Karpas-422 (cell line): ENCODE measurements at places on chromosomes 6 and 20.

DNA sequence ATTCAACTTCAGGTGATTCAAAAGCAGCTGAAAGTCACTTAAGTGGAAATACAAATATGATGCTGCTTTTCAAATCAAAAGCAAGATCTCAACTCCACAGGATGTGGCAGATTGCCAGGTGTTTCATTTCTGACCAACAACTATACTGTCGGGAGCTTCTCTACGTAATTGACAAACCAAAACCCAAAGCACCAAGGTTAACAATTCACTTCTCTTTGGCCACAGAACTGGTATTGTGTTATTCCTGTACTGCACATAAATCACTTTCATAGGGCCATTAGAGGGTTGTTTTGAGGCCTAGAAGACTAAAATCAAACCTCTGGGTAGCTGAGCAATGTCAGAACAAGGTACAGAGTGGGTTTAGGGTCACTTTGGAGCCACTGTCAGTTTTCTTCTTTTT is 169.7 kb downstream of the HAO1 start:
- no peak for DNase-seq

DNA sequence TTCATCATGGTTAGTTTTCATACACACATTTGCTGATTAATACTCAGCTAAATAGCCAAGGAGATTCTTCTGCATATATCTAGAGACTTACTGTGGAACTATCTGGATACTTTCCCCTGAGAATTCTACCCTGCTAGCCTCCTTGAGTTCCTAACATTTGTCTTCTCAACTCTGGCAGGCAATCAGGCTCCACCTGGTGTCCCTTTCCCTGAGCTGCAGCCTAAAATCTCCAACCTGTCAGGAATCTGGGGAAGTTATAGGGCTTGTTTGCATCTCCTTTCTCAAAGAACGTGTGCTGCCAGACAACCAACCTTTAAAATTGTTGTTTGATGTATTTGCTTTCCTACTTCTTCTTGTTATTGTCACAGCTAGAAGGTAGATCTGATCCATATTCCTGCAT is 73.4 kb downstream of the FUT9 start:
- peak; percentile 42 for DNase-seq

- peak; percentile 84 for DNase-seq
Observed at GRCh38 chr6:3990692-3991491, 88.0 kb downstream of the FAM217A start.

DNA sequence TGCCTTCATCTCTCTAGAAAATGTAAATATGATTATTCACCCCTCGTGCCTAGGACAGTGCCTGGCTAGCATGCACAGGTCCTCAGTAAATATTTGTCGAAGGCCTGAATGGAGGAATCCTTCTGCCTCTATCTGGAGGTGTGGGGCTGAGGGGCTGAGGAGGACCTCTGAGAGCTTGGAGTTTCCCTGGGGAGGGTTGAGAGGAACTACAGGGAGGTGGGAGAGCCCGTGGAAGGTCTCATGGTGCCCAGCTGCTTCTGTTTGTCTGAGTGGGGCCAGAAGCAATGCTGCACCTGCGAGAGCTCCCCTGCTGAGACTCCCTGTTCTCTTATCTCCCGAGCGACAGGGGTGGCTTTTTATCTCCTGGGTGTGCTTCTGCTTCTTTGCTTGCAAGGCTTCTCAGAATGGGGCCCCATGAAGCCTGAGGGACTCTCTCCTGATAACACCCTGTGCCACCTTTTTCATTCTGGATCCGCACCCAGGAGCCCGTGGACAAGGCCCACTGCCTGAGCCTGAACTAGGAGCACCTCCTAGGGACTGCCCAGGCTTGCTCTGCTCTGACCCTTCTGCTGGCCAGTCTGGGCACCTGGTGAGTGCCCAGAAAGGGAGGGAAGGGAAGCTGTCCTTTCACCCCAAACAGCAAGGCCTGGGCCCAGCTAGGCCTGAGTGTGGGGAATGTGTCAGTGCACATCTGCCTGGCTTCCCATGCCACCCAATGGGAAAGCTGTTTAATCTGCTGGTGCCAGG is 2.4 kb downstream of the SLC29A1 start:
- no peak for DNase-seq

GRCh38 chr20:62021793-62022385 is 43.8 kb downstream of the TAF4 start:
- DNase-seq, result no peak

- DNase-seq, result no peak
Observed at GRCh38 chr6:167963589-167964057, 33.8 kb upstream of the KIF25 start.

GRCh38 chr20:47885909-47886453 is 100.7 kb upstream of the SULF2 start:
- DNase-seq, result no peak

- no peak for DNase-seq
Observed at GRCh38 chr6:69775941-69776340, 20.9 kb downstream of the LMBRD1 start.

DNA sequence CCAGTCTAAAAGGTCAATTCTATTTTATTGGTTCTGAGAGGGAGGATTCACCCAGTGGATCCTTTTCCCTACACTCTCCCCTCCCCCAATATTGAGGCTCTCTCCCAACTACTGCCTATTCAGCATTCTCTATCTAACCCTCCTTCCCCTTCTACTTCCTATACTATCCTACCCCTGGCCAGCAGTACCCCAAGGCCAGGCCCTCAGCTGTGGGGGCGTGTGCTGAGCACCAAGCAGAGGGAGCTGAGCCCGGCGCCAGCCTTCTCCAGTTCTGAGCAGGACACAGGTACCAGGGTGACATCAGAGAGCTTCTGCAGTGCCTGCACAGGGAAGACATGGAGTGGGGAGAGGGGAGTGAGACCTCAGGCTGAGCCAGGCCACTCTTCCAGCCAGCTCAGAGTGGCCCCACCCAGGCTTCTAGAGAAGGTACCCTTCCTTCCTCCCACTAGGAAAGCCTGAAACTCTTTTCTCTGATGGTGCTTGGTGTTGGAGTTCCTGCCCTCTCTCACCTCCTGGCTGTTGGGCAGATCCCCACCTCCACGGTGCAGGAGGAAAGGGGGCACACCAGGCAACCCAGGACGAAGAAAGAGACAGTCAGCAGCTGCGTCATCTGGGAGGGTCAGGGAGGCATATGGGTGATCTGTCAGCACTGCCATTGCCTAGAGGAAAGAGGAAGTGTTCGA is 1.9 kb downstream of the DDAH2 start:
- no peak for DNase-seq

- peak; percentile 52 for DNase-seq
Observed at GRCh38 chr20:24842918-24843715, 106.0 kb upstream of the CST7 start.

DNA sequence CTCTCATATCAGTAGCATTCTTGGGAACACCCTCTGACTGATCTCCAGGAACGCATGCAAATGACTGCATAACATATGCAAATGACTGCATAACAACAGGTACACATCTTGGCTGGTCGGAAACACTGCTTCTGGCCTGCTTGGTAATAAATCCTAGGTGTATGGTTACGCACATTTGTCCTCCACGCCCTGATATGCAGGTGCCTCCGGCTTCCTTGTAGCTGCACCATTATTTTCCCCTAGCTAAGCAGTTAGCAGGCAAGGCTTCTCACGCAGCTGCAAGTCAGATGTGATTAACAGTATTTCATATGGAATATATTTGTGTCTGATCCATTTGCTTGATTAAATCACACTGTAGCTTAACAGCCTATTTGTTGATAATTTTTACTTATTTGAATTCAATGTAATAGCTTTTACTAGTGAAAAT is 5.9 kb downstream of the RPS6KA2 start:
- no peak for DNase-seq

- no peak for DNase-seq
Observed at GRCh38 chr6:51839726-51840374, 247.6 kb downstream of the PKHD1 start.

- no peak for DNase-seq
Observed at GRCh38 chr20:46898423-46898822, 3.8 kb downstream of the EYA2 start.

DNA sequence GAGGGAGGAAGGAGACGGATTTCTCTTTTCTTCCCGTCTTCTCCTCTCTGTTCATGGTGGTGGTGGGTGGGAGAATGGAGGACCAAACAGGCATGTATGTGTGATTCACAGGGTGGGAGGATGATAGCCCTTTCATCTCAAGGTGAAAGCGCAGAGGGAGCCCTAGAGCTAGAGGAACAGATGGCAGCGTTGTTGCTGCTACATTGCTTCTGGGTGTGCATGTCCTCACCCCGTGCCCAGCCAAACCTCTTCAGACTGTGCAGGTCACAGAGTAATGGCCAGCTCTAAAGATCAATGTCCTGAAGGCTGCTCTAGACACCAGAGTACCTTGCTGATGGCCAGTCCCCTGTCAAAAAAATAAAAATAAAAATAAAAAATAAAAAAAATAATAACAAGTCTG is 301.8 kb downstream of the TBC1D7 start:
- no peak for DNase-seq

GRCh38 chr20:10625641-10626040 is 48.2 kb downstream of the JAG1 start:
- no peak for DNase-seq

DNA sequence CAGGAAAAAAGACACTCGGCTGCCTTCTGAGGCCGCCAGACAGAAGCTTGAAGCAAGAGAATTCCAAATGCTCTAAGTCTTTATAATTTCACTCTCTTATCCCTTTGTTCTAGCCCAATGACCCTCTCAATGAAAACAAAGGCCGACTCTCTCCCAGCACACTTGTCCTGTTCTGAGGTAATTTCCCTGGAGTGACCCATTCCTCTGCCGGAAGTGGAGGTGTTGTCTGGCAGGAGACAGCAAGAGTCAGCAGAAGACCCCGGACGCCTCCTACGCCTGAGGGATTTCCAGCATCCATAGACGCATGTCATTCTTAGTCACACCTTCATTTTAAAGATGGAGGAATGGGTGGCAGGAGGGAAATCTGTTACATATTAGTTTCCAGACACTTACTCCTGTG is 110.3 kb downstream of the SOD2 start:
- no peak for DNase-seq

DNA sequence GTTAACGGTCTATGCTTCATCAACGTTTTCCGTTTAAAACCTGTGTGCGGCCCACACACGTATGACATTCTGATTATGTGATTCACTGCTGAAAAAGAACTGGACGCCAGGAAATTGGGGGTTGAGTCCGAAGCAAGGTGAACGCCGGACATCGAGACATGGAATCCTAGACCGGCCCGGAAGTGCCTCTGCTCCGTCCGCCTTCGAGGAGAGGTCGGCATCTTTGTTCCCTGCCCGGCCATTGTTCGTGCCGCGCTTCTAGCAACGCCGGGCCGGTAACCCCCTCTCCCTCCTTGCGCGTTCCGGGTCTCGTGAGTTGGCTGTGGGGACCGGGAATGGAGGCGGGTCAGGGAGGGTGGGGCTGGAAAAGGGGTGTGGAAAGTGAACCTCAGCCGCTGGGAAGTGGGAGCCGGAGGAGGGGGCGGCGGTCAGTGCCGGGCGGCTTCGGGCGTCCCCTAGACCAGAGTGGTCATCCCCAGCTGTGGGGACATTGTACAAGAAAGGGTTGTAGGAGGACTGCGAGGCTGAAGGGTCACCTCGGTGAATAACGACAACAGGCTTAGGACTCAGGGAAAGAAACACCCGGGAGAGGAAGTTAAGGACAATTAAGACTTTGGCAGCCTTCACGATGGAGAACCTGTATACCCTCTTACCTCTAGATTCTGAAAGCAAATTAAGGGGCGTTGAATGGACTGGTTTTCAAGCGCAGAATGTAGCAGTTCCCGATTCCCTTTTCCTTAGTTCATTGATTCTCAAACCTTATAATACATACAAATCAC is at the start of gene ZSCAN9:
Gene ZSCAN9 (plus strand): TSS at position 220 of the 779 bp plus-strand sequence. CDS start 1,810 bp downstream, outside the sequence.
- peak; percentile 94 for DNase-seq

- DNase-seq, result no peak
Observed at GRCh38 chr20:23360531-23360930, 1.5 kb upstream of the GZF1 start.
